GM10248 (cell line): ENCODE measurements at places on chromosomes 12 and 14.

DNA sequence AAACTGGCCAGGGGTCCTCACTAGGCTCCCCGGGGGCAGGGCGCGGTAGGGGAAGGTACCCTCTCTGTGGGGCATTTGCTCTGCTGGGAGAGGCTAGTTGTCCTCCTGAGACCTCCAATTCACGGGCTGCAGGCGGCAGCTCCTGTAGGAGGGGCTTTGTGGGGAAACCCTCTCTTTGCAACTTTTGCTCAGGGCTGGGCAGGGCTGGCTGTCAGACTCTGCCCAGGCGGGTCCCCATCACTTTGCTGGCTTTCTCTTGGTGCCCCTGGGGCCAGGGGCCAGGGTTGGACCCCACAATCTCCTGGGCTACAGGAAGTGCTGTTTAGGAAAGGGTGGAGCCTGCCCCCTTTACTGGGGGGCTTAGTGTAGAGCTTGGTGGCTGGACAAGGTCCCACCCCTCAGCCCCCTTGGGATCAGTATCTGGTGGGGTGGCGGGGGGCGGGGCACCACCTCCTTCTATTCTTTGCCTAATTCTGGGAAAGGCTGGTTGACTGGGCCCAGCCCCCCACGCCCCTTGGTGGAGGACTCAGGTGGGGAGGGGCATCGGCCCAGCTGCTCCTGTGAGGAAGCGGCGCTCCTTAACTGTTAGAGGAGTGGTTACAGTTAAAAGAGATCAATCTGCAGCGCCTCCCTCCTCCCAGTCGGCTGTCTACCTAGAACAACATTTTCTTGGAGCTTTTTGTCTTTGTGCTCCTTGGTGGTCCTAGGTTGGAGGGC lies 918.7 kb downstream of the AACS start:
- no peak for DNase-seq

DNA sequence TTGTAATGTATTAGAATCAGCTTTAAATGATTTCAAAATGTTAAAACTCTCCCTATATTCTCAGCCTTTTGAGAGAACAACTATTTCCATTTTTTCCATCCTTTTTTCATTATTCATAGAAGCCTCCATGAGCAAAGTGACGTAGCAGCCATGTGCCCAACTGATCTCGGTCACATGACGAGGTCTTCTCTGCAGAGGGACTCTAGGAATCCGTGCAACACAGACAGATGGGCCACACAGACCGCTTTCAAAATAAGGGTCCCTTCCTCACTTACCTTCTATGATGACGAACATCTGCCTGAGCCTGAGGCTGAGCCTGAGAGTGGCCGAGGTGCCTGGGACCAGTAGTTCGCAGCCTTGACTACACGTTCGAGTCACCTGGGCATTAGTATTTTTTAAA lies 293.8 kb downstream of the FOXN3 start:
- no peak for DNase-seq

DNA sequence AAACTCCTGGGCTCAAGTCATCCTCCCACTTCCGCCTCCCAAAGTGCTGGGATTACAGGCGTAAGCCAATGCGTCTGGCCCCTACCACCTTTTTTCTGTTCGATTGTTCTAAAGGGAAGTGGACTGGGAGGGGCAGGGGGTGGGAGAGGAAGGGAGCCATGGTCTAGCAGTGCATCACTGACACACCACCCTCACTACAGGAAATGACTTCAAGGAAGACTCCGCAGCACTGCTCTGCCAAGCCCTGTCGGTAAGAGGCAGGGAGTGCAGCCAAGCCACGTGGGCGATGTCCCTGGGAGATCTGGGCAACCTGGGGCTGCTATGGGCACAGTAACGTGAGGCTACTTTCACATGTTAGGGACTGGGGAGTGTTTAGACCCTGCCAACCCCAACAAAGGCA lies 18.0 kb downstream of the LRRC74A start:
- no peak for DNase-seq

GRCh38 chr12:49415521-49415970 lies 48.3 kb downstream of the SPATS2 start:
- no peak for DNase-seq

DNA sequence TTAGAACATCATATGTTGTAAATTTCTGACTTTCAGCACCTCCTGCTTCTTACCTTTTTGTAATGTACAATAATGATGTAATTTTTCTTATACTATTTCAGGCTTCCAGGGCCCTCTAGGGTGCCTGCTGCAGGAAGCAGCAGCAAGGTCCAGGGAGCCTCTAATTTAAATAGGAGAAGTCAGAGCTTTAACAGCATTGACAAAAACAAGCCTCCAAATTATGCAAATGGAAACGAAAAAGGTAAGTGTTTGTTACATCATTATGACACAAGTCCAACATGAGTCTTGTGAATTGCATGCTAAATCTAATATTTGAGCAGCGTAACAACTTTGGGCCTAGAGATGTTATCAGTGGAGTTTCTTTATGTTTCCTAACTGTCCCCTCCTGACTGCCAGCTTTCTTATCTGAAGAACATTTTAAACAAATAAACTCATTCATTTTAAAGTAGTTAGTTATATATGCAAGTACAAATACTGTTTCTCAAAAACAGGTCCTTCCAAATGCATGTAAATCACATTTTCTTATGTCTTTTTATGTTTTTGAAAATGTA lies 167.6 kb downstream of the NAV3 start:
- DNase-seq, result no peak
